NCI-H2171 treated with DMSO at 0.1 percent for 48 hours (cell line): ENCODE measurements at places on chromosomes 12 and 14.
A peak's percentile ranks its signal among the peaks of the same experiment; 100 is the strongest.

- DNase-seq = no peak
Measured at GRCh38 chr12:18462442-18462841, 201.1 kb downstream of the PIK3C2G start.

DNA sequence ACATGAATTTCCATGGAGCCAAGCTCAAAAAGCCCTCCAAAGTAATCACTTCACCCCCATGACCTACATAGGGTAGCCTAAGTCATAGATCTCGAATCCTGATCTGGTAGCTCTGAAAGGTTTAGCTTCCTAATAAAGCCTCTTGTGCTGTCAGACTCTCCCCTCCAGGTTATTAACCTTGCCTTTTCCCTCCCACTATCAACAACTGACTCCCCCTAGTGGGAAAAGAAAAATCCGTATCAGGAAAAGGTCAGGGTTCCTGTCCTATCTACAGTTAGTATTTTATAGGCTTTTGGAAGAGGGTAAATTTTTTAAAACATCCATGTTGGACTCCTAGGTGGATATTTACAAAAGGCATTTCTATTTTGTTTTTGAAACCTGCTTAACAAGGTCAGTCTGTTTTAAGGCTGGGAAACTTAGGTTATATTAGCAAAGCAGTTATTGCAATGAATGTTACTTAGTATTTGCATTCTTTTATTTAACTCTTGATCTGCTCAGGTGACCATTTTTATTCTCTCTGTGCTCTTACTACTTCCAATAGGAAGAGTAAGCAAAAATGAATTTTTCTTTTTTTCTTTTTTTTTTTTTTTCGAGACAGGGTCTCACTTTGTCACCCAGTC is 8.0 kb downstream of the YY1 start:
- peak; percentile 80 for DNase-seq

DNA sequence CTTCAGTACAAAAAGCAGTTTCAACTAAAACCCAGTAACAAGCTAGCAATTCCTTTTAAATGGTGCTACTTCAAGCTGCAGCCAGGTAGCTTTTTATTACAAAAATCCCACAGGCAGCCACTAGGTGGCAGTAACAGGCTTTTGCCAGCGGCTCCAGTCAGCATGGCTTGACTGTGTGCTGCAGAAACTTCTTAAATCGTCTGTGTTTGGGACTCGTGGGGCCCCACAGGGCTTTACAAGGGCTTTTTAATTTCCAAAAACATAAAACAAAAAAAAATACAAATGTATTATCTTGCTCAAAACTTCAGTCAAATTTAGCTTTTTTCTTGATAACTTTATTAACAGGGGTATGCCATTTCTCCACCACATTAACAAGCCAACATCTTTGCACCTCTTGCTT is 3.6 kb upstream of the CLEC4E start:
- DNase-seq = peak; percentile 83

GRCh38 chr12:103881261-103881660 is 40.2 kb upstream of the NT5DC3 start:
- no peak for DNase-seq

DNA sequence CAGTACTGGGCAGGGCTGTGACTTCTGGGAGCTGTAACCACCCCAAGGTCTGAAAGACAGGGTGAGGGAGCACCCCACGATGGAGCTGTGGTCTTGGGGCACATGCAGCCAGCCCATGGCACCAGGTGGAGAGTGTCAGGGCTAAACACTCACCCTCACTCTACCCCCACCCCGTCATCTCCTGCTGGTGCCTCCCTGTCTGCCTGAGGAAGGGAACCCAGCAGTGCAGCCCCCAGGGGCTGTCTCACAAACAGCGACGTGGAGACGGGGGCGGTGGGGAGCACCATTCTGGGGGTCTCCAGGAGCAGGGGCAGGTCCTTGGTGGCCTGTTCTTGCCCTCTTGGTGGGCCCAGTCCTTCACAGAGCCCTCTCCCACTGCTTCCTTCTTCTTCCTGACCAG is 63.5 kb downstream of the ERH start:
- DNase-seq = no peak

DNA sequence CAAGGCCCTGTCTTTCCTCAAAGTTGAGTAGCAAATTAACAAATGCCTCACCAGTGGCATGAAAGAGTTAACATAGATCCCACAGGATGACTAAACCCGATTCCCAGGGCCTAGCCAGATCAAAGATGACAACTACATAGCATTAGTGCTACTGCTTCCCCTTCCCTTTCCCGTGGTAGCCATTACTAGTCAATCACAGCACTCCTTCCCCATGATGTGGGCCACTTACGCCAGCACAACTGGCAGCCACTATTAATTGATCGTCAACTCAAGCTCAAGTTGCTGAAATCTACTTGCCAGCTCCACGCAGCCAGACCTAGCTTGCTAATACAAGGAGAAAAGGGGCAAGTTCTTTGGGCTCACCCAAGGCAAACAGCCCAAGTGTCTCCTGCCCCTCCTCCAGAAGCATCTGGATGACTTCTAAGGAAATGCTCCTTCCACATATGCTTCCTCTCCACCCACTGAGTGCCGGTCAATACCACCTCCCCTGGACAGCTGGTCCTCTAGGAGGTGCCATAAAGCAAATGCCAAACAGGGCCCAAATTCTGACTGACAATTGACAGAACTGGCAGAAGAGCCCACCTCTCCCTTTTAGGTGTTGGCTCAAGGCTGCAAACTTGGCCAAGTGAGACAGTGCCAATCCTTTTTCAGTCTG is 72.6 kb downstream of the NUAK1 start:
- DNase-seq = no peak

GRCh38 chr14:77989441-77989991 is 180.7 kb upstream of the NRXN3 start:
- DNase-seq = no peak

- DNase-seq = no peak
Measured at GRCh38 chr12:131618303-131618658, 92.6 kb upstream of the SFSWAP start.

DNA sequence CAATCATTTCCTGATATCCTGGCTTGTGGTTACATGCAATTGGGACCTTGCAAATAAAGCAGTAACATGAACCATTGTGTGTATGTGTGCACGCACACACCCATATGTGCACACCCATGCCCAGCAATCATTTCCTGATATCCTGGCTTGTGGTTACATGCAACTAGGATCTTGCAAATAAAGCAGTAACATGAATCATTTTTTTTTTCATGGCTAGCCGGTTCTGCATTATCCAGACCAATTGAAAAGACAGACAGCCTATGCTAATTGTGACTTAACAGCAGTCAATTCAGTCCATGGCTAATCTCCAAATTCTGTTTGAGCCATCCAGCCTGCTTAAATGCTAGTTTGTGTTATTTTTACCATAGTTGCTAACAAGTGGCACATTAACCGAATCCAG is 134.3 kb downstream of the TTC7B start:
- no peak for DNase-seq

DNA sequence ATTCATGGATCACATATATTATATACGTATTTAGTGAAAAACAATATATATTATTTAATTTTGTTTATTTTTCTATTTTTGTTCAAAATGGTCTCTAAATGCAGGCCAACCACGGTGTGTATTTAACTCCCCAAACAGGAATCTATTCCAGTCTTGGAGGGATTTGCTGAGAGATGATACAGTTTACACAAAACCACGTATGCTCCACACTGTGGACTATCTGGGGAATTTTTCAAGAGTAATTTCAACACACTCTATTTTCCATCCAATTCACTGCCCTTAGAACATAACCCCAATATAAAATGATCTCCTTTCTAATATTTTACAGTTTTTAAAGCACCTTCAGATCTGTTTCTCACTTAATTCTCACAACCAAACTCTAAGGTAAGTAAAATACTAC is 15.3 kb downstream of the EML1 start:
- DNase-seq = no peak

DNA sequence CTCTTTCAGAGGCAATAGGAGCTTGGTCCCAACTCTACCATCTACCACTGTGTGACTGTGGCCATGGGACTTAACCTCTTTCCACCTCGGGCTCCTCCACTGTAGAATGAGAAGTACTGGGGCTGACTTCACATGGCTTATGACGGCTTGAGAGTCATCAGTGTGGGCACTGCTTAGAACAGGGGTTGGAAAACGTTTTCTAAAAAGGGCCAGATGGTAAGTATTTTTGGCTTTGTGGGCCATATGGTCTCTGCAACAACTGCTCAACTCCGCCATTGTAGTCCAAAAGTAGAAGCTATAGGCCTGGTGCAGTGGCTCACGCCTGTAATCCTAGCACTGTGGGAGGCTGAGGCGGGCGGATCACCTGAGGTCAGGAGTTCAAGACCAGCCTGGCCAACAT is 69.2 kb upstream of the LTA4H start:
- DNase-seq = peak; percentile 89

GRCh38 chr12:123929946-123930583 is 42.6 kb downstream of the CCDC92 start:
- DNase-seq = no peak

DNA sequence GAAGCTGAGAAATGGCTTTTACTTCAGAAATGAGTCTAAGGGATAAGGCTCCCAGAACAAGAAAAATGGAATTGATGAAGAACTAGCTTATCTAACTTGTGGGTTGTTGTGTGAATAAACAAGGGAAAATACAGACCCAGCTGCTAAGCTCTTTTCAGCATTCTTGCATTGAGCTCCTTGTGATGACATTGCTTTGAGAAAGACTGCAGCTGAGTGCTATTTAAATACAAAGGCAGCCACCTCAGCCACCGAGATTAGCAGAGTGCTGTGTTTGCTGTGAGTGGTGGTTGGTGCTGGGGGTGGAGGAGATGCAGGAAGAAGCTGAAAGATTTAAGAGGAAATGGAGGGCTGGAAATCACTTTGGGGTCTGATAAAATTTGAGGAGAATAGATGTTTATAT is 396.0 kb upstream of the PRICKLE1 start:
- no peak for DNase-seq

DNA sequence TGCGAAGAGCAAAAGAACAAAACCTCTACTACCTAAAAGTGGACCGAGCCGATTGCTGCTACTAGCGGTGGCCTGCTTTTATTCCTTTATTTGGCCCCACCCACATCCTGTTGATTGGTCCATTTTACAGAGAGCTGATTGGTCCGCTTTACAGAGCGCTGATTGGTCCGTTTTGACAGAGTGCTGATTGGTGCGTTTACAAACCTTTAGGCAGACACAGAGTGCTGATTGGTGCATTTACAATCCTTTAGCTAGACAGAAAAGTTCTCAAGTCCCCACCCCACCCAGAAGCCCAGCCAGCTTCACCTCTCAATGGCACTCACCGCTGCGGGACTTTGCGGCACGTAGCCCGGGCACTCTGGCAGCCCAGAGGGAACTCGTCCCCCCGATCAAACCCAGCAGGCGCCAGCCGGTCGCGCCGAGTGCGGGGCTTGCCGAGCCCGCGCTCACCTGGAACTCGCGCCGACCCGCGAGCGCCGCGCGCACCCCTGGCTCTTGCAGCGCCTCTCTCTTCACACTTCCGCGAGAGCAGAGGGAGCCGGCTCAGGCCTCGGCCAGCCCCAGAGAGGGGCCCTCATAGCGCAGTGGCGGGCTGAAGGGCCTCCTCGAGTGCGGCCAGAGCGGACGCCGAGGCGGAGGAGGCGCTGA is 8.7 kb upstream of the FGD4 start:
- DNase-seq = peak; percentile 65

DNA sequence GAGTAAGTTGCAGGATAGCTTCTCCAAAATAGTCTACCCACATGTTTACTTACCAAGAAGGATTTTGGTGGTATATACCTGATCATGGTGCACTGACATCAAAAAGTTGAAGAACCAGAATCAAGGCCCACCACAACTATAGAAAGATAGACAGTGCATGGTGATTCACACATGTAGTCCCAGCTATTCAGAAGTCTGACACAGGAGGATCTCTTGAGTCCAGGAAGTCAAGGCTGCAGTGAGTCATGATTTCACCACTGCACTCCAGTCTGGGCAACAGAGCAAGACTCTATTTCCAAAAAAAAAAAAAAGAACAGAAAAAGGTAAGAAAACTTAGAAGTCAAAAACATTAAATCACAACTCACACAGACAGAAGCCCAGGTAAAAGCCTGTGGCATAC is 422.2 kb upstream of the FOXG1 start:
- DNase-seq = no peak

DNA sequence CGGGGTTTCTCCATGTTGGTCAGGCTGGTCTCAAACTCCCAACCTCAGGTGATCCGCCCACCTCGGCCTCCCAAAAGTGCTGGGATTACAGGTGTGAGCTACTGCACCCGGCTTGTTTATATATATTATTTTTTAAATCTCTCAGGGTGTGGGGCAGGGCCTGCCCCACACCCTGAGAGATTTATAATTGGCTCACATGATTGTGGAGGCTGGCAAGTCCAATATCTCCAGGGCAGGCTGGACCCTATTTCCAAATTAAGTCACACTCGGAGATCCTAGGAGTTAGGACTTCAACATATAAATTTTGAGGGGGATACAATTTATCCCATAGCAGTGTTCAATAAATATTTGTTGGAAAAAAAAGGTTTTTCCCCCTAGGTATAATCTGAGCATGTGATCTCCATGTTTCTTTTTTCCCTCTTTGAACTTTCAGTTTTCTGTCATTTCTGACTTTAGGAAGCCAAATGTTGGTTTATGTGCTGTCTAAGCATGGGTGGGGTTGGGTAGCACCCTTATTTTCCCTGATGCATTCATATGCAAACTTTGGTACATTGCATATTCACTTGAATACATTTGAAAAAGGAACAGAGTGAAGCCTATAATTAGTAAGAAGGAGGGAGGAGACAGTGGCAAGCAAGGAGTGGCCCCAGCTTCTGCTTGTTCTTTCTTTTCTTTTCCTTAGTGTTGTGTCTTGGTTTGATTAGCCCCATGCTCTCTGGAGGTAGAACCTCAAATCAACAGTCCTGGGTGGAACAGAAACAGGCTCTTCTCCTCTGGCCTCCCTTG is 8.7 kb upstream of the A2ML1 start:
- DNase-seq = no peak

DNA sequence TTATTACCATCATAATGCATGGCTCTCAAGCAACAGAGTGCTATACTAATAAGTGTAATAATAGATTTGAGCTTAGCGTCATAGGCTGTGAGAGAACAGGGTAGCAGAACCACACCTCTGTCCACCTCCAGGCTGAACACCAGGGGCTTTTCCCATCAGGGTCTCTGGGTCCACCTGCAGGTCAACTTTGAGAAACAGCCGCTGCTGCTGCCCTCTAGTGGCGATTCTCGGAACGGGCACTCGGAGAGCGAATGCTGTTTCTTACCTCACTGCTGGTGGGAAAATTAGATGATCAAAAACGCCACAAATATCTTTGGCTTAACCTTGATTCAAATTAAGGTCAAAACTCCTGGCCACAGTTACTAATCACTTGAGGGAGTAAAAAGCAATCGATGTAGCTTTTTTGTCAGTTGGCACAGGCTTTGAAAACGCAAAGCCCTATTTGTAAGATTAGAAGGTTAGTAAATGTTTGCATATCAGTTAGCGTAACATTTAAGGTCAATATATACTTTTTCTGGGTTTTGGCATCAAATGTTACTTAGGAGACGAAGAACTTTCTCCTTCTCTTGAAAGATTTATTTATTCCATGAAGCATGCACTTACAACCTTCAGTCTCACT is 127.9 kb upstream of the TMEM132D start:
- DNase-seq = peak; percentile 31
